ENCODE measurements at places on chromosomes 11 and 22.

DNA sequence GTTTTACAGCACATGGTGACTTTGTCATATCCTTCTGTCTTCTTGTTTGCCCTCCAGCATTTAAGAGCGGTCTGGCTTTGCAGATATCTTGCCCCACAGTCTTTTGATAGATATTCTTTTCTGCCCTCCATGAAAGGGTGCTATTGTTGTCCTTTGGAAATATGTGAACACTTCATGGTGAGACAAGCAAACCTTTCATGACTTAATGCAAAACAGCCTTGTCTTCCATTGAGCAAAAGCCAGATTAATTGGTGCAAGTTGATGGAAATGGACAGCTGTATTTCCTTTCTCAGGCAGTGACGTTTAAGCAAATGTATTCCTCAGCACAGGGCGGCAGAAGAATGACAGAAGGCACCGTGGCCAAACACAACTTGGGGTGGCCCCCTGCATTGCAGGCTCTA, 4.4 kb downstream of the DCPS start:
- no peak for DNase-seq

- DNase-seq, result peak; percentile 40
These were observed 258.3 kb downstream of the LRRC4C start for GRCh38 chr11:41201156-41201555.

DNA sequence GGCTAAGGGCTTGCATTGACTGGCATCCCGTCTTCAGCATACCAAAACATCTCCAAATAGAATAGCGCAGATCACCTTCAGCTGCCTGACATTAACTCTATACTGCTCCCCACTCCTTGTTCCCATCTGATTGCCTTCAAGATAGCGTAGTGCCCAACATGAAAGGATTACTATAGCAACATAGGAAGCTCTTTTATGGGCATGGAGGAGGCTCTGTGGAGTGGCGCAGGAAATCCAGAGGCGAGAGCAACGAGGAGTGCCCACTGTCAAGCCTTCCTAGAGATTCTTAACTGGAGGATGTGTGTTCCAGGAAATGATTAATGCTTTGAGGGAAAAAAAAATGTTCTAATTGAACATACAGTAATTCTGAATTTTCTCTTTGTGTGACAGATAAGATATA, 213.3 kb downstream of the CADM1 start:
- peak; percentile 34 for DNase-seq

- DNase-seq, result no peak
These were observed 65.6 kb upstream of the SESN3 start for GRCh38 chr11:95296621-95297025.

DNA sequence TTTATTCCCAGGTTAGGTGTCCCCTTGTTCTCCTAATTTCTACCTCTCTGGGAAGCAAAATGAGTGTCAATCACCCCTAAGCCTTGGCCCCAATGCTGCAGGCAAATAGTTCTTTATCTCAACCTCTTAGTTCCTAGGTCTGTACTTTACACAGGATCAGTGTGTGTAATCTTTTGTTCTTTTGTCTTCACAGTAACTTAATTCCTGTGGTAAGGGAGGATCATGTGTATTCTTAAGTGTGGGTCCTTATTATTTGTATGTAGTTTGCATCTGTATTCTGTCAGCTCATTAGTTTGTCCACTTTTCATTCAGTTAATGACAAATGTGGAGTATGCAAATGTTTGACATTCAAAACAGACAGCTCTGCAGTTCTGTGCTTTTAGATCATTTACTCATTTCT, 166.7 kb downstream of the FAT3 start:
- no peak for DNase-seq

- DNase-seq, result no peak
These were observed 62.5 kb downstream of the FBLN1 start for GRCh38 chr22:45565171-45565570.

- no peak for DNase-seq
These were observed 16.2 kb upstream of the PVALB start for GRCh38 chr22:36833073-36833472.

DNA sequence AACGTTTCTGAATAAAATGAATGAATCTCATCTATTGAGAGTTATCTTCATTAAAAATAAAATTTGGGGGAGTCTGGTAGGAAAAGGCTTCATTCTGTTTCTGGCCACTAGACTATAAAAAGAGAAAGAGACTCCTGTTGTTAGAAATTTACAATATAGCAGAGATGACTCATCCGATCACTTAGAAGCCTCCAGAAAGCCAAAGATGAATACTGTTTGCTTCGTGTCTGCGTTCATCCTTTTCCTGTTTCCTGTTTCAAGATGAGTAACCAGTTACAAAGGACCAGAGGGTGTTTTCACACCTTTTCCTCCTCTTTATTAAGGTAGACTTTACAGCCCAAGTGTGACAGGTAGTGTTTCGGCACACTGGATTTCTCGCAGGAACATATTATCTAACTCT, 1120.7 kb downstream of the LRRC4C start:
- DNase-seq, result no peak

DNA sequence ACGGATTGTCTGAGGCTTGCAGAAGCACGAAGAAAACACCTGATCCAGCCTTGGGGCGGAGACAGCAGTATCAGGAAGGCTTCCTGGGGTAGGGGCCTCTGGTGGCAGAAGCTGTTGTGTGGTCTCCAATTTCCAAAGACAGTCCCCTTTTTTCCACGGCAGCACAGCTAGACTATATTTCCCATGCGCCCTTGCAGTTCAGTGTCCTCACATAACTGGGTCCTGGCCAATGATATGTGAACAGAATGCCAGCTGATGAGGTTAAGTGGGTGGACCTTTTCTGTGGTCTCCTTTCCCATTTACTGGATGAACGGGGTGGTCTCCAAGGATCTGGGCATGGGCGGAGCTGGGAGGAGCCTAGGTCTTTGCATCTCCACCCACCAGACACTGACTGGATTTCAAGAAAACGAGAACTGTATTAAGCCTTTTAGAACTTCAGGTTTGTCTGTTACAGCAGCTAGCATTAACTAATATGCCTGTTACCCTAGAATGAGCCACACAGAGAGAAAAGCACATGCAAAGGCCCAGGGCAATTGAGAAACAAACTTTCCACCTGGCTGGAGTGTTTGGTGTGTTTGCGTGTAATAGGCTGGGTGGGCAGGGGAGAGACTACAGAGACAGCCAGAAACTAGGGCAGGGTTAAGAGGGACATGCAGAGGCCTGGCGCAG, 6.2 kb downstream of the GAL3ST1 start:
- no peak for DNase-seq

DNA sequence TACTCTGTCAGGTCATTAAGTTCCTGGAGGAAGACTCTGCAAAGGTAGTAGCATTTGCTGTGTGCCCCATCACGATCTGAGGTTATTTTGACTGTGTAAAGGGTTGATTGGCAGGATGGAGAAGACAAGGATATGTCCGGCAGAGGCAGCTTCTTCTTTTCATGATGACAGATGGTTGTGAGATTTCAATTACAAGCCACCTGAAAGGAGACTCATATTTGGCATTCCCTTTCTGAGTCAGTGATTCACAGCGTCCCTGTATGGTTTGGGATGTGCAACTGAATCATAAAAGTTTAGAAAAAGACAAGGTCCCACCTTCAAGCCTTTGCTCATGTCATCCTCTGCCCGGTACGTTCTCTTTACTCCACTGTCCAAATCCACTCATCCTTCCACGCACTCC, 113.4 kb downstream of the MTNR1B start:
- no peak for DNase-seq

GRCh38 chr11:110044226-110044968, 48.8 kb upstream of the ZC3H12C start:
- DNase-seq, result no peak

DNA sequence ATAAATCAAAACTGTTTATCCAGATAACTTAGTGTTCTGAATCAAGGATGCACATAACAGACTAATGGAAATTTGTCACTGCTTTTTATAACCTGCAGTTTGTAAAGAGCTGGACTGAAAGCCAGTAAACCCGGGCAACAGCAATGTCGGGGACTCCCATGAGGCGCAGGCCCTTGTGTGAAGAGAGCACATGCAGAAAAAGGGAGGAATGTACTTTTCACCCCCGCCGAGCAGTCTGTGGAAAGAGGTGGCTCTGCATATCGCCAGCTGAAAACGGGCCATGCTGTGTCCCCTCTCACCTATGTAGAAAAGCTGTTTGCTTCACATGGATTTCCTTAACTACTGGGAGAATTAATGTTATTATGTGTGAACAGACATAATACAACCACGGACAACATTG, 291.2 kb downstream of the CADM1 start:
- no peak for DNase-seq

GRCh38 chr11:100625041-100625440, 62.0 kb upstream of the ARHGAP42 start:
- no peak for DNase-seq

DNA sequence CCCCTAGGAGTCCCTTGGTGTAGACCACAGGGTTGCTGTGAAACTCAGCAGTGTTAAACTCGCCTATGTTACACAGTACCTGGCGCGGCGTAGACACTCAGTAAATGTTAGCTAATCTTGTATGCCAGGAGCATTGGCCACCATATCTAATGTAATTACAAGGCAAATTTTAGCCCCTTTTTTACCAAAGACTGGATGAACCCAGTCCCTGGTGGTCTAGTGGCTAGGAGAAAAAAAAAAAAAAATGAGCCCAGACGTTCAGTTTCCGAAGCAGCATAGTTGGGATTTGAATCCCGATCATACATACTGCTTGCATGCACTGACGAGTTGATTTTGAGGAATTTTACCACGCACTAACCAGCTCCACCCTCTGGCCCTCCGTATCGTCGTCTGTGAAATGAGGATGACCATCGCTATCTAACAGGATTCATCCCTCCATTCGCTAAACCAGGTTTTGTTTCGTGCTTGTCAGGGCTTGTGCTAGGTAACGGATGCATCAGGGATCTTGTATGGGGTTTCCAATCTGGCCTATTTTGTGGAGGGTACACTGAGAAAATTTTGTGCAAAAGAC, 688 bp downstream of the PTS start:
- no peak for DNase-seq

GRCh38 chr22:43109921-43110443, 568 bp upstream of the BIK start:
- no peak for DNase-seq

- DNase-seq, result peak; percentile 71
These were observed 6.7 kb upstream of the CCDC90B start for GRCh38 chr11:83292709-83293456.

GRCh38 chr22:37354261-37354660, 72.0 kb downstream of the CYTH4 start:
- no peak for DNase-seq

GRCh38 chr11:44763121-44763820, 36.5 kb downstream of the TSPAN18 start:
- no peak for DNase-seq

- no peak for DNase-seq
These were observed 1071.4 kb downstream of the JRKL start for GRCh38 chr11:97461044-97461880.

DNA sequence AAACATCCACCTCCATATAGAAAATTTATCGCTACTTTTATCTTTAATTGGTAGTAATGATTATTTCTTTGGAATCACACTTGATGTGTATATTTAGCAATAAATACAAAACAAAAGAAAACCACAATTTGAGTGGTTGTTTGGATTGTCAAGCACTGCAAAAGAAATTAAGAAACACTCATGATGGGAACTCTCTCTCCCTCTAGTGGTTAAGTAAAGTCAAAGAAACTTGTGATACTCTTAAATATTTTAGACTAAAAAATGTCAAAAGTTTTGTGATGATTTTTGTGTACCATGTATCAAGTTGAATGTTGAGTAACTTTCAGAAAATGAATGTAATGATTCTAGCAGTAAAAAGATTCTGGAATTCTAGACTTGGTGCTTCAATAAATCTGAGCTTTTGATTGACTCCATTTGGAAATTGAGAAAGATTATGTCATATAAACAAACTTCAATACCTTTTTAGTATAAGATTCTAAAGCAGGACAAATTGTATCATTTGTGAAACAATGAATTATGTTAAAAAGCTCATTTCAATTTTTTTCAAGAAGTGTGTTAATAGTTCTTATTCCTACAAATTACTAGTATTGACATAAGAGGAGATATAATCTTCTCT, 20.8 kb downstream of the MUC15 start:
- DNase-seq, result no peak

GRCh38 chr11:34558211-34558610, 44.6 kb upstream of the ELF5 start:
- no peak for DNase-seq

DNA sequence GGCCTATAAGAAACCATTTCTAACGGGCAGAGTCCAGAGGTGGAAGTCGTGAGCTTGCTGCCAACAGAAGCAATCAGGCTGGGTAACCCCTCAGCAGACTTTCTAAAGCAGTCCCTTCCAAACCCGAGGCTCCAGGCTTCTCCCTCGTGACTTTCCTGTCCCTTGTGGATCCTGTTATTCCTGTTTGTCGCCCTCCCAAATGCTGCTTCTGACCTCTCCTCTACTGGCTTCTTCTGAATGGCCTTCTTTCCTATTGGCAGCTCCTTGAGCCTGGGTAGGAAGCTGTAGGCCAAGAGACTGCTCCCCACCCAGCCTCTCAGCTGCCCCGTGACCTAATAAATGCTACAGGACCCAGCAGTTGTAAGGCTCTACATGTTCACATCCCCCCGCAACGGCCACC, 35.0 kb downstream of the MAFF start:
- no peak for DNase-seq

- no peak for DNase-seq
These were observed 5.1 kb downstream of the MOB2 start for GRCh38 chr11:1481483-1481825.

DNA sequence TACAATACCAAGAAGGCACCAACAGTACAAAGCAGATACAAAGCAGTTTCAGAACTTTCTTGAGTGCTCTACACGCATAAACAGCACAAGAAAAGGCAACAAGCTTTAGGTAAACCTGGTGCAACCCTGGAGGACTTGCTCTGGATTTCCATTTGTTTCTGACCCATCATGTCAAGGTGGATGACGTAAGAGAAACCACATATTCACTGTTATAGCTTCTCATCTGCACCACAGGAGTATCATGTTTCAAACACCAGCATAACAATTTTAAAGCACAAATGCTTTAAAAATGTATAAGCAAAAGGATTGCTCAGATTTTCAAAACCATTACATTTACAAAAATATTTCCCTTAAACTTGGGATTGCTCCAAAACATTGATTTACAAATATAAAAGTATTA, 25.0 kb upstream of the YPEL1 start:
- no peak for DNase-seq

DNA sequence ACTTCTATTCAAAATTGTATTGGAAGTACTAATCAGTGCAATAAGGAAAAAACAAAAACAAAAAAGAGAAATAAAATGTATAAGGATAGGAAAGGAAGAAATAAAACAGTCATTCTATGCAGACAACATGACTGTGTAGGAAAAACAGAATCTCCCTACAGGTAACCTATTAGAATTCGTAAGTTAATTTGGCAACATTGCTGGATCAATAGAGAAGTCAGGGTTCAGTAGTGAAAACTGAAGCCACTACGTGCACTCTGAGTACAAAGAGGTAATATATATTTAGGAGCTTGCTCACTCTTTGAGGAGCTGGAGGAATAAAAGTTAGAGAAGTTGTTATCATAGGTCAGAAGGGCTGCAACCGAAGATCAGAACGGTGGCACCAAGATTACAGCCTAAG, 84.0 kb upstream of the BMAL1 start:
- DNase-seq, result no peak

- no peak for DNase-seq
These were observed 1295.0 kb downstream of the JRKL start for GRCh38 chr11:97684486-97685439.

Data from NCI-H1436 (cell line).